ENCODE measurements at places on chromosomes 3 and 15. TPM values are rescaled to one million over a fixed set of nuclear protein-coding genes. Genes with fewer than 3 reads are reported as not detected.

DNA sequence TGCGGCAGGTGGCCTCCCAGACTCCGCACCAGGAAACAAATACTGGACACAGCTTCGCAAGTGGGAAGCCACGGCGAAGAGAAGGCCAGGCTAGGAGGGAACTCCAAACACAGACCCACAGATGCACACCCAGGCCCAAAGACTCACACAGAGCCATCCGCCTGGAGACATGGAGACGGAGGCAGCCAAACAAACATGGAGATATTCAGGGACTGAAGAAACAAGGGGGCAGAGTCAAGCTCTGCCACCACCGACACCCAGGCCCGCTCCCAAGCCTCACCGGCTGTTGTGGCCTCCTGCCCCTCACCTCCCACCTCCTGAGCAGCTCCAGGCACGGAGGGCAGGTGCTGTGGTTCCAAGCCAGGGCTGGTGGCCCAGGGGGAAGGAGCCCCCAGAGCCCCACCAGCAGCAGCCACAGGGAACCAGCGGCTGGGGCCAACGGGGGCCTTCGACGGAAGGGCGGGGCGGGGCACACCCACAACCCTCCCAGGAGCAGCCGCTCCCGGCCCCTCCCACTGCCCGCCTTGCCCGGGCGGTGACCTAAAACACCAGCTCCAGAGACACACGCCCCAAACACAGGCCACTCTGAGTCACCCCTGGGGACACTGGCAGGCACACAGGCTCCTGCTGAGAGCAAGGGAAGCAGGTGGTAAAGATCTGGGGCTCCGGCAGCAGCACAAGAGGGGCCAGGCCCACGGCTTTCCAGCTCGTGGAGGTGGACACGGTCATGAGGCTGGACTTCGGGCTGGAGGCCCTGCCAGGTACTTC lies 31.9 kb downstream of the TNK2 start:
- DNase-seq: peak; percentile 96

- no peak for DNase-seq
Observed at GRCh38 chr3:197598404-197598980, 42.7 kb upstream of the BDH1 start.

DNA sequence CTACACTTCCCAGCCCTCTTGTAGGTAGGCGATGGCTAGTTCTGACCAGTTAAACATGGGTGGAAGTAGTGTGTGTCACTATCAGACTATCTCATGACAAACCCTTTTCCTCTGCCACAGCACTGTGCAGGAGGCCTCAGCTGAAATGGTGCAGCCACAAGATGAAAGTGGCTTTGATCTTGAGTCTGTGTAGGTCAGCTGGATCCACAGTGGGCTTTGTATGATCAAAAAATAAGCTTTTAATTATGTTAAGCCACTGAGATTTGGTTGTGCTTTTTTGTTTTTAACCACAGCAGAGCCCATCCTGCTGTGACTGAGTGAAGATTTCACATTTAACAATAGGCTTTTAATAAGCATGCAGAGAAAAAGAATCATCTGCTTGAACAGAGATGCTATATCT lies 19.7 kb downstream of the RCN2 start:
- DNase-seq: no peak

The SLC35G2 gene
- 1.3 TPM for total RNA-seq

- peak; percentile 59 for DNase-seq
Observed at GRCh38 chr3:107962946-107963345, 127.9 kb downstream of the CD47 start.

DNA sequence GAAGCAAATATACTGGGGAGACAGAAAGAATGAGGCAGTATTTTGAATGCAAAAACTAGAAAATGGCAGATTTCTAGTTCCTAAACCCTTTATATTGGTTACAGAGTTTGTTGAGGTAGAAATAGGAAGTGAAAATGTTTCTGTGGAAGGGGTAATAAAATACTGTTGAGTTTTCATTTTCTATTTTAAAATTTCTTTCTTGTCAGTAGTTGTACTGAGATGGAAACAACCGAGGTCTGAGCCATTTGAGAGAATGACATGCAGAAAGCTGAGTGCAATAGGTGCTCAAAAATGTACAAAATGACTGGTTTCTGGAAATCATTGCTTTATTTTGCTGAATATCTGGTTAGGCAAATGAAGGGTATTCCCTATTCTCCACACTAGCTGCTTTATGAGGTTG lies 361.4 kb downstream of the CHL1 start:
- DNase-seq: no peak

The ZKSCAN7 gene
- total RNA-seq: not detected

GRCh38 chr3:13171704-13172643 lies 98.7 kb upstream of the IQSEC1 start:
- DNase-seq: no peak

GRCh38 chr3:126341755-126342150 lies 15.5 kb downstream of the KLF15 start:
- DNase-seq: no peak

- no peak for DNase-seq
Observed at GRCh38 chr3:179739816-179740594, 87.2 kb downstream of the USP13 start.

DNA sequence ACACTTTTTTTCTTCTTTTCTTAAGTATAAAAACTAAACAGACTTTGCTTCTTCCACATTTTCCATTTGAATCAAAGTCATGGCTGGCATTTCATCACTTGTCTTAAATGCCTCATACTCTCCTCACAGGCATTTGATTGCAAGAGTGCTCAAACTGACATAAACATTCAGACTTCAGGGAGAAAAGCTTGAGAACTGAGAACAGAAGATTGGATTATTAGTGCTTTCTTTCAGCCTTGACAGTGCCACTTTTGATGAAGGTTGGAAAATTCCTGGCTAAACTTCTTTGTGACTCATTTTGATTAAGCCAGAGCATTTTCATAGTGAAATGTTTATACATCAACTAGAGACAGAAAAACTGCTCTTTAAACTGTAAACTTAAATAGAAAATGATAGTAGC lies 544.4 kb downstream of the DIPK2A start:
- DNase-seq: no peak

GRCh38 chr3:129239991-129240390 lies 9.4 kb upstream of the COPG1 start:
- no peak for DNase-seq

DNA sequence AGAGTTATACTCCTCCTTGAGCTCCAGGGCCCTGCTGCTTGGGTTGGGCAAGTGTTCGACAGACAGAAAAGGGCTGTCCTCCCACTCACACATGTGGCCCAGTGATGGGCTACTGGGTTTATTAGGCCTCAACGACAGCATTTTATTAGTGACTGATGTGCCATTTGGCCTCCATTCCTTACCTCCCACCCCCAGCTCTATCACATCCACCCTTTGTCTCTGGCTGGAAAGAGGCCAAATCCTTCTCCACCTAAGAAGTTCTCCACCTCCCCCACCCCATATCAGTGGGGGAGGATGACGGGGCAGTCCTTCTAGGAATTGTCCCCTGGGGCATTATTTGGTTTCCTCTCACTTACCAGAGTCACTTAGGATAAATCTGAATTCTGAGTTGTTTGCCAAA lies 57.1 kb upstream of the WNT5A start:
- no peak for DNase-seq

The CNTN6 gene
- not detected for total RNA-seq

The RASGRP1 gene
- 0.08 TPM for total RNA-seq

The GOLGA8N gene
- not detected for total RNA-seq

GRCh38 chr3:189260556-189261493 lies 89.1 kb downstream of the TPRG1 start:
- no peak for DNase-seq

DNA sequence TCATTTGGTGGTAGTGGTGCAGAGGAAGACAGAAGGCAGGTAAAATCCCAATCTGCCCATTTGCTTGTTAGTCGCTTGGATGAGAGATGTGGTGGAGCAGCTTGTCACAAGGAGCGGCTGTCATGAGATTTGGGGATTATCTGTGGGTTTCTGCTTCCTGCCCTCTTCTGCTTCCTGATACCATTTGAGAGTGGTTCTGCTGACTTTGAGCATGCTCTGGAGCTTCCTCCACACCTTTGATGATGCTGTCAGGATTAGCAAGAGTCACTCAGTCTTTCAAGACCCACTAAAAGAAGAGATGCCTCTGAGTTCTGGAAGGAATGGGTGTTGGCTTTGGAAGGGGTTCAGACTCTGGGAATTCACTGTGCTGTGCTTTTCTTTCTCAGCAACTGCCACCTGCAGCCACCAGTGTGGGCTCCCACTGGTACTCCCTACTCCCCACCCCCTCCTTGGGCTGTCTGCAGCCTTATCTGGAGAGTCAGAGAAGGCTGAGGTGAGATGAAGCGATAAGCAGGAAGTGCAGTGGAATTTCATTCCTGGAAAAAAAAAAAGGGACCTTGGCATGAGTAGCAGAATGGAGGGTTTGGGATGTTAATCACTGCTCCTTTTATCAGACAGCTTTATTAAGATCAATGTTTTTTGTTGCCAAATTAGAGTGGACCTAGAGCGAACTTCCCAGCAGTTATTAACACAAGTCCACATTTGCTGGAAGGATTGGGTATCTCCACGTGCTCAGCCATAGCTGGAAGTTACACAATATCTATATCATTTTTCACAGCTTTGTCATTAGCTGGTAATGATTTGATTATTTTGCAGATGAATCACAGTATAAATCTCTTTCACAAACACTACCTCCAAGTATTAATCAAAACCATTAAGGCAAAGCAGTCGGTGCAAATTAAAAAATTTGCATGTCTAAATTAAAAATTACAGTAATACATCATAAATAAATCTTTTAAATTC lies 233.0 kb upstream of the SATB1 start:
- peak; percentile 17 for DNase-seq

DNA sequence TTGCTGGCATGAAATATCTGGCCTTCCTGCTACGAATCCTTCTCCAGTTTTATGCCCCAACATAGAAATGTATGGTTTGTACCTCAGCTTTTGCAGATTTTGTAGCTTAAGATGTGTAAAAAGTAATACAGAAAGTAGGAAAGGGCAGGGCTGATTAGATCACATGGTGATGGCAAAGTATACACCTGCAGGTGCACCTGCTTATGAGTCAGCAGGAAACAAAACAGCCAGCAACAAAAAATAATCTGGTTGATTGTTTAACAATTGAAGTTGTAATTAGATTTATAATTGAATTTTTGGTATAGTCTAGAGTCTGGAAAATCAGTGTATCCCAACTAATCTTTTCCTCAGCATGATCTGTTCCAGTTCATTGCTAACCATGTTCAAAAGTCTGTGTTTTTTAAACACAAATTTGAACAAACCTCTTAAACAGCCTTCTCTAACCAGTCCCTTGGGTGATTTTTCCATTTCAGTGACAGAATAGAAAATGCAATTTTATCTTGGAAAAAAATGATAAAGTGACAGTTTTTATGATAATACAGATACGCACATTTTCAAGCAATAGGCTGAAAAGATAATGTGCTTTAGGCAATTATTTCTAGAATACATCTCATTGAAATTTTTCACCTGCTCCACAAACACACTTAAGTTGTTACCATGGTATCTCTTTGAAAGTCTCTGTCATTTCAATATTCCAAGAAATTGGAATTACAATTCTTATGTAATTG lies 477.4 kb downstream of the NAALADL2 start:
- peak; percentile 61 for DNase-seq

DNA sequence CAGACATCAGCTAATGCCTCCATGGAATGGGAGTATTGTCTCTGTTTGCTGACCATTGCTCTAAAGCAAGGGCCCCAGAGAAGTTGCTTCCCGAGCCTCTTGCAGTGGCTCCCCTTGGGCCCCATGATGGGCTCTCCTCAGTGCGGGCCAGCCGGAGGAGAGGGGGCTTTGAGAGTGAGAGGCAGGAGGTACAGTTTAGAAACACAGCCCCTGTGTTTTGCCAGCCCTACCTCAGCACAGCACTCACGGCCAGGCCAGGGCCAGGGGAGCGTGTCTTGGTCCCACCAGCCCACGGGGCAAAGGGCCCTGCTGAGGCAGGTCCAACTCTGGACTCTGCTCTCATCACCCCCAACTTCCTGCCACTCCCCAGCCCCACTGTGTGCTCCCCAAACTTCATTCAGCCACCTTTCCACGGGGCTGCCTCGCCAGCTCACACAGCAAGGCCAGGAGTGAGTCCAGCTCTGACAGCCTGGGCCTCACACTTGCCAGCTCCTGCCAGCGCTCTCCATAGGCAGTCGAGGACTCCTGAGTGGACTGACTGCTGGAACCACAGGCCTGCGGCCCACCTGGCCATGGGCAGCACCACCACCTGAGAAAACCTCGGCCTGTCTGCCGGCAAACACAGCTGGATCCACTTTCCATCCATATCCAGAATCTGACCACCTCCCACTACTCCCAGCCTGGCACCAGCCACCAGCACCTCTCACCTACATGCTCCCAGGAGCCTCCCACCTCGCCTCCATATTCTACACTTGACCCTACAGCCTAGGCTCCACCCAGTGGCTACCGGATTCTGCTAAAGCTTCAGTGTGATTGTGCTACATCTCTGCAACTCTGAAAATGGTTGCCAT lies 99.0 kb downstream of the TLE3 start:
- DNase-seq: no peak

The SAMMSON gene
- total RNA-seq: not detected

DNA sequence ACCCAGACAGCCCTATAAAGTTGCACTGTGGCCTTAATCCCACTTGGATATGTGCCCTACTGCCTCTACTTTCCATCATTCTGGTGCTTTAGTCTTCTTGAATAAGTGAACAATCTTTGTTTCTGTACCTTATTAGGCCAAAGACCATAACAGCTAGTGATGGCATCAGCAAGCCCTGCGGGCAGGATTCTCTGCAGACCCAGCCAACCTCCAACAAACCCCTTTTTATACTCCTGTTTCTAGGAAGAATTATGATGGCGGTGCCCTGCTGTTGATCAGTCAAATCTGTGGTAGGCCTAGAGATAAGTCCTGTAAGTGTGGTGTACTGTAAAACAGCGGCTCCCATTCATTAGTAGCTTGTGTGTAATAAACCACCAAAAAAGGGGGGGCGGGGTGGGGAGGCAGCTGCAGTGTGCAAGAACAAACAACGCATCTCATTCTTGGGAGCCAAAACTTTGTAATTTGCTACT lies 40.5 kb downstream of the SOX2 start:
- DNase-seq: no peak

- no peak for DNase-seq
Observed at GRCh38 chr3:172071780-172072330, 32.5 kb downstream of the FNDC3B start.

- DNase-seq: no peak
Observed at GRCh38 chr3:32480604-32481003, 22.0 kb downstream of the CMTM6 start.

The PLIN1 gene
- 0.03 TPM for total RNA-seq

DNA sequence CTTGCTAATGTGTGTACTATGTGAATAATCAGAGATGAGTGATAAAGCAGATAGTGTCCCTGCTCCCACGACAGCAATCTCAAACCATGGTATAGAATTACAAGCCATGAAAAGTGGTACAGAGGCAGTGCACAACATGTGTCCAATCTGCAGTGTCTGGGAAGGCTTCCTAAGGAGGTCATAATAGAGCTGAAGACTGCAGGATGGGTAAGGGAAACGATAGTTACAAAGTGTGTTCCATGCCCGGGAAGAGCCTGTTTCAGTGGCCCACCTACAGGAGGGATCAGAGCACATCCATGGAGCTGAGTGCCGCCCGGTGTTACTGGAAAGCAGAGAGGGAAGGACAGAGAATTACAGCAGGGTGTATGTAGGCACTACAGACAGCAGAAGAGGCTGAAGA lies 48.9 kb downstream of the PAK2 start:
- DNase-seq: no peak
